ENCODE measurements at places on chromosomes 2 and 18.

GRCh38 chr18:61239051-61239450 is 94.2 kb upstream of the CDH20 start:
- no peak for DNase-seq

- DNase-seq, result no peak
Measured at GRCh38 chr2:62974999-62975398, 75.6 kb upstream of the OTX1 start.

- DNase-seq, result no peak
Measured at GRCh38 chr18:24078391-24078790, 60.5 kb upstream of the CABYR start.

DNA sequence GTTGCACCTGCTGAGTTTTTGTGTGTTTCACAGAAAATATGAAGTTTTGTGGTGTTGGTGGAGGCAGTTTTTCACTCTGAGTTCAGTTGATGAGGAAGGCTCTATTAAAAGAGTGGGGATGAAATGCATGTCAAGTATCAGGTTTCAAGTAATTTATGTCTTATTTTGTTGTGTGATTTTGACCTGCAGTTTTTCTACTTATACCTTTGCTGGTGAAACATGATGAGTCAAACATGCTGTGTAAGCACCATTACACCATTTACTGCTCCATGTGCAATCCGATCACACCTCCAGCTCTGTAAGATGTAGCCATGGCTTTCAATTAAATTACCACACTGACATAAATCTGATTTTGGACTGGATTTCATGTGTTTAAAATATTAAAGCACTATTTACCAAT is 174.5 kb upstream of the ZEB2 start:
- DNase-seq, result no peak

- no peak for DNase-seq
Measured at GRCh38 chr2:2824588-2824987, 493.5 kb upstream of the MYT1L start.

GRCh38 chr18:32175265-32175664 is 14.6 kb upstream of the MEP1B start:
- peak; percentile 76 for DNase-seq

DNA sequence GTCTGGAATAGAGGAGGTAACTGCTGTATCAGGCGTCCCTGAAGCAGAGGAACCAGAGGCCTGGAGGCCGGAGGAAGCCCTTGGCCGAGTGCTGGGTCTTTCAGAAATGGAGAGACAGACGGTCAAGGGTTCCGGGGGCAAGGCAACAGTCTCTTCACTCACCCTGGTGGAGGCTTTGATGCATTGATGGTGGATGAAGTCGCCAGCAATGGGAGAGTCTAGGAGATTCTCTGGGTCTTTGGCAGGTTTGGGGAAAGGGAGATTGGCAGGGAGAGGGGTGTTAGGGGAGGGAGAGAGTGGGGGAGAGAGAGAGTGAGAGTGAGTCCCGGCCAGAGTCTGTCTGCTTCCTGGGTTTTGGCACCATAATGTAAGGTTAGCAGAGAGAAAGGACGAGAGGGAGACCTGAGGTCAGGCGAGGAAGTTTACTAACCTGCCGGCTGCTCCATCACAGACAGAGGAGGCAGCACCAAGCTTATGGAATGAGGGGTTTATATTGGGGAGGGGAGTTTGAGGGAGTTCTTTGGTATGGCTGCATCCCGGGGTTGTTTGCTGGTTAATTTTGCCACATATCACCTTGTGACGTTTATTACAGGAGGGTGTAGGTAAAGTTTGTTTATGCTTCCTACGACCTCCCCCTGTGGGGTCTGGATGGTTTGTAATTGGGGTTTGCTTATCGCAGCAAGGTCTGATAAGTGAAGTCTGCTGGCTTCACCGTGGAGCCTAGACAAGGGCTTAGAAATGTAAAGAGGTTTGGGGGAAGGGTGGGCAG is 19.6 kb downstream of the COMMD1 start:
- DNase-seq, result no peak

DNA sequence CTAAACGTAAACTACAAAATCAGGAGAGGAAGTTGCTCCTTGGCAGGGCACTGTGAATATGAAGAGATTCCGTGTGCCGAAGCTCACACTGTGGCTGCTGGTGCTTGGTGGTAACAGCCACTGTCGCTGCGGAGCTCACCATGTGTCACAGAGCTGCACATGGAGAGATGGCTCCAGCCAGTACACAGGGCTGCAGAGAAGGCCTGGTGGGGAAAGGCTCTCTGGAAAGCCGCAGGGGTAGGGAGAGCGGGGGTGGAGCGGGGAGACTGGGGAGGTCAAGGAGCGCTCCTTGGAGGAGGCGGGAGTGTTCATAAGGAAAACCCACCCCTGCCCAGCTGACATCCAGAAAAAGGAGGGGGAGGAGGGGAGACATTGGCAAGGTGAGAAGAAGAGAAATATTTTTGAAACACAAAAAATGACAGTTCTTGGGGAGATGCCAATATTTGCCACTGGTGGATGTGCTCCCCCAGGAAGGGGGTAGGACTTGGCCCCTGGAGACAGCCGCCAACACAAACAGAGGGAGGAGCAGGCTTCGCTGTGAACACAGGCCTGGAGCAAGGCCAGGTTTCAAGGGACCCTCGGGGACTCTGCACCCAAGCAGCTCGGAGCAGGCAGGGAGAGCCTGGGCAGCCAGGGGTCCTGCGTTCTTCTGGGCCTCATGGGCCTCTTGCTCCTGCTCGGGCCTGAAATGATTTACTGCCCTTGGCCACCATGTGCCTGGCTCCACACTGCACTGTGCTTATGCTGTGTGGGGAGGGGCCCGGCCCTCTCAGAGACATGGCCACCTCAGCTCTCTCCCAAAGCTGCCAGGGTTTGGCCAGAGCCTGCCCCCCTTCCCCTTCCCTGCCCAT is 102.6 kb upstream of the GLI2 start:
- peak; percentile 25 for DNase-seq

- no peak for DNase-seq
Measured at GRCh38 chr2:159683817-159684216, 28.5 kb upstream of the MARCHF7 start.

DNA sequence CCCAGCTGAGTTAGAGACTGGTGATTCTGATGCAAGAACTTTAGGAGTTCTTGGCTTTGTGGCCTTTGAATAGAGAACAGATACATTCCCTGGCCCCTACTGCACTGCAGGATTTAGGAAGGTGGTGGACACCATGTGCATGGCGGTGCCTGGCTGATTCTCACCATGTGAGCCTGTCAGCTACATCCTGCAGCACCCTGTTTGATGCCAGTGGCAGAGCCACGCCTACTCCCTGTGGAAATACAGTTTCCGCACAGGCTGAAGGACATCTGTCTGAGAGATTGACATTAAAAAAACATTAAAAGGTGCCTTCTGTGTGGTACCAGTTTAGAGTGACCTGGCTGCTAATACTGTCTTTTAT is 50.0 kb downstream of the KCNE4 start:
- DNase-seq, result no peak

- DNase-seq, result no peak
Measured at GRCh38 chr2:138455275-138455674, 46.3 kb upstream of the SPOPL start.

DNA sequence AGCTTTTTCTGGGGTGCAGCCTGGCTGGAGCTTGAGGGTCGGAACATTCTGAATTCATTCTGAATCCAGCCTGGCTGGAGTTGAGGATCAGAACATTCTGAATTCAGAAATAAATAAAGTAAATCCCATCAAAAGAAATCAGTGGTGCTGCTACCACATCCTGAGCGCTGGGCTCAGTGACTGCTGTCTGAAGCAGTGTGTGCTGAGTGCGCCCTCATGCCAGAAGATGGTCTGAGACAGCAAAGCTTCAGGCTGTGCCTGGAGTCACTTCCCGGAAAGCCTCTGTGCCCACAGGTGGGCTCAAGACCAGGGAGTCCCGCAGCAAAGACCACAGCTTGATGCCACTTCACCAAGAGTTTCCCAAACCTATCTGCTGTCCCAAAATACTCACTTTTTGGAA is 187.9 kb downstream of the VAPA start:
- DNase-seq, result no peak

DNA sequence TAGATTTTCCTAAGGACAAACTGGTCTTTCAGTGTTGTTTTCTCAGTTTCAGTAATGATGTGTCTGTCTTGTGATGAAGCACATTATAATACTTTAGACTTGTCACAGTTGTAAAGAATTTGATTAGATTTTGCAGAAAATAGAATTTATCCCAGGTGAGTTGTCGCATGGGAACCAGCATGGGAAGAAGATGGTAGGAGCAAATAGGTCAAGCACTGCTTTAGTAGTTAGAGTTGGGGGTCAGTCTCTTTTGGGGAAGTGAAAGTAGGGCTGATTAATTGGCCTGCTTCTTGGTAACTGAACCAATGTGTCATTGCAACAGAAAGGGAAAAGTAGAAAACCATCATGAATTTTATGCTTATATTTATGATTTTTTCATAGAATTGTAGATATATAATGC is 153.2 kb upstream of the MYO3B start:
- DNase-seq, result no peak

GRCh38 chr2:238127165-238128060 is 11.1 kb upstream of the KLHL30 start:
- DNase-seq, result no peak

DNA sequence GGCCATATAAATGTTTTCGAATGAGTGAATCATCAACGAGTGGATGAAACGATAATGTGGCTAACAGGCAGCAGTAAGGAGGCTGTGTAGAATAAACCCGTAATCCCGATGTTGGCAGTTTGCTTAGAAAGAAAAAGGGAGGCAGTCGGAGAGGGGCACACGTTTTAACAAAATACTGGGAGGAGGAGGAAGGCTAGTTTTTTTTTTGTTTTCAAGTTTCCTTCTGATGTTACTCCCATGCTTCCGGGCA is 476 bp upstream of the MSH2 start:
- no peak for DNase-seq

DNA sequence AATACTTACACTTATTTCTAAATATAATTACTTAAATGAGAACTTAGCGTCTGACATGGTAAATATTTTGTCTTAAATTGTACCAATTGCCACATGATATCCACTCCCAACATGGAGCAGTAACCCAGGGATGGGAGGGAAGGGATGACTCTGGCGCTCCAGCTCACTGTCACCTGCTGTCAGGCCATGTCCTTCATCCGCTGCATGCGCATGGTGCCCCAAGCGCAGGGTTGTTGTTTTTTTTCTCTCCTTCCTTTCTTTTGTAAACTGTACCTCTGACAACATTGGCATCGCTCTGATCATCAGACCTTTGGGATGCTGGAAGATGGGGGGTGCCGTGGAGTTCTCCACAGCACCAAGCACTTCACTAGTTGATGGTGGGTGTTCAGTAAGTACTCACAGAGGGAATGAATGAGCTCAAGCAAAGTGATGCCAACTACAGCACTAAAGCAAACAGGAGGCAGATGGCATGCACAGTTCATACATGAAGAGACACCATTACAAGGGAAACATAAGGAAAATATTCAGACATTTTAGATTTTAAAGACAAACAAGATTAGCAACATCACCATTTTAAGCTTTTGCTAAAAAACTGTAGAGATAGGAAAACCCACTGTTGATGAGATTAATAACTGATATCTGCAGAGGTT is 247.8 kb downstream of the GBX2 start:
- peak; percentile 79 for DNase-seq

- no peak for DNase-seq
Measured at GRCh38 chr2:39537150-39537549, 100.1 kb upstream of the MAP4K3 start.

DNA sequence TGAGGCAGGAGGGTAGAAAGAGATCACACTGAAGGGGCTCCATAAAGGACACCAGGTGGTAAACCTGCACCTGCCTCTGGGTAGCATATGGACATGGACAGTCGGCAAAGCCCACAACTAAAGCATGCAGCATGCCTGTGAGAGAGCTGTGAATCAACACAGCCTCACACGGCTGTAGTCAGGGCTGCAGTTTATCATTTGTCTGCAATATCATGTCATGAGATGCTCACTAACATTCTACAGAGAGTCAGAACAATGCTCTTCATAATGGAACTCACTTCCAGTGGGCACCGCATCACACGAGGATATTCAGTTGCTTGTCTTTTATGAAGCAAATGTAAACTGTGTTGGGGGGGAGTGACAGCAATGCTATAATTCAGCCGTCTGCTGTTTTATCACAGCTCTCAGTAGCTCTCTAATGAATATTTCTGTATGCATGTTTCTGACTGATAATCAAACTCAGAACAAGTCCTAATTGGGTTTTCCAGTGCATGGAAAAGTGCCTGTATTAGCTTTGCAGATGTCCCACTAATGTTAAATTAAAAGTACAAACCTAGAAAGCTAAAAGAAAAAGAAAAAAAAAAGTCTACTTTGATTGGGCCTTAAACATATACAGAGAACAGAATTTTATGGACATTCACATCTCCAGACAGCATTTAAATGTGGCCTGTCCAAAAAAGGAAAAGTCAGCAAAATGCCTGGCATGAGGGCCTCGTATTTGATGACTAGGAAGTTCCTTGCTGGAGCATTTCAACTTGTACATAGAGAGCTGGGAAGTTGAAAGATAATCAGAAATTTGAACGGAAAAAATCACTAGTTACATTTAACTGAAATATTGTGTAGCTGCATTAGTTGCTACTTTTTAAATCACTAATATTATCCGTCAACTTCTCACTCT is 406.1 kb upstream of the SOX11 start:
- no peak for DNase-seq

GRCh38 chr2:241053576-241054251 is 48.4 kb downstream of the MTERF4 start:
- no peak for DNase-seq

GRCh38 chr2:215887303-215887702 is 126.0 kb downstream of the MREG start:
- no peak for DNase-seq

DNA sequence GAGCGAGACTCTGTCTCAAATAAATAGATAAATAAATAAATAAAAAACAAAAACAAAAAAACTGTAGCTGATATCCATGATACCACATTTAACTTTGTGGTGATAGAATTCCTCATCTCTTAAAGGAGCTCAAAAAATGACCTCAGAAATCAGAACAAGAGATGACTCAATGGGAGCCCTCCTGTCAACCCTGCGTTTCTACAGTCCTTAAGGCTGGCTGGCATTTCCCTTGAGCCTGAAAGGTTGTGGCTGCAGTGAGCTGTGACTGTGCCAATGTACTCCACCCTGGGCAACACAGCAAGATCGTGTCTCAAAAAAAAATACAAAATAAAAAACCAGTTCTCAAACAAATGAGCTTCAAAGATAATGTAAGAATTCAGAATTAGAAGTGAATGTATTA is 40.4 kb downstream of the CHST9 start:
- DNase-seq, result no peak

DNA sequence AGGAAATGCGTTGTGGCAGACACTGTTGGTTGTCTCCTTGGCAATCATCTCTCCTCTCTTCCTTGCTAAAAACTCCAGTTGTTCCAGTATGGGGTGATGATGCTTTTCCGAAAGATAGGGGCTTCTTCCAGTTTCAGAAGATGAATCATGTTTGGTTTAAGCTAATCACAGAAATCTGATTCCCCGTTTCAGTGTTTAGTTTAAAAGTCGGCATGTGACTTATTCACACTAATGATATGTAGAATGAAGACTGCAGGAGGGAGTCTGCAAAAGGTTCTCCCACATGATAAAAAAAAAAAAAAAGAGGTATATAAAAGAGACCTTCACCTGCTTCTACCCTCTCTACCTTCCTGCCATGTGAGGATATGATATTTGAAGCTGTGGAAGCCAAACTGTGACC is 239.0 kb upstream of the SIX2 start:
- no peak for DNase-seq
